Activated T-helper 9 cell treated with anti-CD3 and anti-CD28 coated beads, Interleukin-2, amount 50 U/mL, for 16 hours (primary cell): ENCODE measurements at places on chromosomes 16 and 17.

- DNase-seq, result peak; percentile 56
Observed at GRCh38 chr17:8954339-8954738, 11.2 kb downstream of the PIK3R5 start.

DNA sequence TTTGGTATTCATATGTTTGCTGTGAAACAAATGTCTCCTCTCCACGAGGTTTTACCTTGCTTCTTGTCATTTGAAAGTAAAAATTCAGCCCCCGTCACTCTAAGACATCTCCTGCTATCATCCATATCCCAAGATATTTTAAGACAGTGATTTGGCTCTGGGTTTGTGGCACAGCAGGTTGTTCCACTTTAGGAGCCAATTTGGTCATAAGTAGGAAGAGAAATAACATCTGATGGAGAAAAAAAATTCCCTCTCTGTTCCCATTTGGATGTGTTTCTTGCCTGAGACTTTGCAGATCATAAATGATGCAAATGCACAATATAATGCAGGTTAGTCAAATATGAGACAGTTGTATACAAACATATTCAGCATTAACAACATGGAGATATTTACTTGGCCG lies 309.5 kb downstream of the CDH8 start:
- DNase-seq, result no peak

GRCh38 chr17:40720899-40721298 lies 17.3 kb upstream of the KRT24 start:
- no peak for DNase-seq

DNA sequence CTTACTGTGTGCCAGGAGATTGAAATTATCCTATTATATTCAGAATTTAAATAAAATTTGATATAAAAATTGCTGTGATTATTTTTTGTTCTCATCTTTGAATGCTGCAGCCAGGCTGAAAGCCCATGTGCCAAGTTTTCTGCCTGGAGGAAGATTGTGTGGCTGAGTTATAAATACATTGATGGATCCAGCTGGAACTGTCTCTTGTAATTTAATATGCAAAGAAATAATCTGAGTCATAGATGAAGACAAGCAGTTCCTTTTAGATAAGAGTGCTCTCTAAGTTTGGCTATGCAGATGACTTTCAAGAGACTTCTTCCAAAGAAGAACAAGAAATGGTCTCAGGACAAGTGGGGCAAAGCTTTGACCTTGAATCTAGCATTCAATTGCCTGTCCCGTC lies 871.0 kb downstream of the CDH11 start:
- DNase-seq, result no peak

DNA sequence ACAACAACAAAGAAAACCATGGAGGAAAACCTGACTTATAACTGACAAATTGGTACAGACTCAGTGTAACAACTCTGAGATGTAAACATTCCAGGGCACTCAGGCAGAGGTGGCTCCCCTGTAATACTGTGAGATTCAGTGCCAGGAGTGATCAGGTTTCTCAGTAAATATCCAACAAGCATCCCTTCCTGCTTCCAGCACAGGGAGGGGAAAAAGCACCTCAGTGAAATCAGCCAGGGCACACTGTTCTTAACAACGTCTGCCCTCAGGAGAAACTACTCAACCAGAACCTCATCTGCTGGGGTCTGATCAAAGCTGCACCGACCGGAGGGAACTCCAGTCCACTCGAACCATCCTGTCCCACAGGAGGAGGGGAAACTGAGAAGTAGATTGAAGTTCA lies 52.3 kb downstream of the AMFR start:
- no peak for DNase-seq

DNA sequence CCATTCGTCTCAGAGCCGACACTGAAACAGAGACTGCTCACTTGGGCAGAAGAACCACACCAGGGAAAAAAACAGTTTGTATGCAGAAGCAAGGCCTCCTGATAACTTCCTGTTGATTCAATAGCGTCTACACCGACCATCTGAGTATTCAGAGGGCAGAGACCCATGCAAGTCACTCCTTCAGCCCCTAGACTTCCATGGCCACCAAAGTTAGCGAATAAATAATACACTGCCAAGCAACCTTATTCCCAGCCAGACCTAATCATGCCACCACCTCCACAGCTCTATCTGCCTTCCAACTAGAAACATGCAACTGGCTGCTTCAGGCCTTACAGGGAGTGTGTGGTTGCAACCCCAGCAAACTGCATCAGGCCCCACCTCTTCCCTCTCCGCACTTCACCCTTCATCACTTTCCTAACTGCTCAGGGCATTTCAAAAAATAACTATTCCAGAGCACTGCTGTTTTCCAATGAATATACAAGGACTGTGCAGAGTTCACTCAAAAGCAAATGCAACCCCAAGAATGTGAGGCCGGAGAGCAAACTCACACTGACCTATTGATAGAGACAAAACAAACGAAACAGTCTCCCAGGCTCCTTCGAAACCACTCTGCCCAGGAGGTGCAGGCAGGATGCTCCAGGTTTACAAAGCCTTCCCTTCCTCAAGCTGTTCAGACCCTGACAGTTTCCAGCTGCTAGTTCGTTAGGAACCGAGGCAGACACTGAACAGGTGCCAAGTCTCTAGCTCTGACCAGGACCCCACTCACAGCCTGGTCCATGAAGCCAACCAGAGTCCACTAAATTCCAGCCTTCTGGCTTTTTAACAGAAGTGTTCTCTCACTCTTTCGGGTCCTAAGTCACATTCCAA lies 3.6 kb downstream of the USP7 start:
- no peak for DNase-seq

DNA sequence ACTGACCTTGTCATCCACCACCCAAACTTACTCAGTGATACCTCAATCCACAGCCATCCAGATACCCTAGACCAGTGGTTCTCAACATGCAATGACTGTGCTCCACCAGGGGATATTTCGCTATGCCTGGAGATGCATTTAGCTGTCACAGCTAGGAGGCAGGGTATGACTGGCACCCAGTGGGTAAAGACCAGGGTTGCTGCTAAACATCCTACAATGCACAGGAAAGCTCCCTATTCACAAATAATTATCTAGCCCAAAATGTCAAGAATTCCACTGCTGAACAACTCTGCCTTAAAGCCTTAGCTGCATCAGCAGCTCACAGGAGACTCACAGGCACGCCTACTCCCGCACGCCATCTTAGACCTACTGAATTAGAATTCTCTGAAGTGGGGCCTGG lies 212.6 kb downstream of the GRIN2A start:
- DNase-seq, result no peak

DNA sequence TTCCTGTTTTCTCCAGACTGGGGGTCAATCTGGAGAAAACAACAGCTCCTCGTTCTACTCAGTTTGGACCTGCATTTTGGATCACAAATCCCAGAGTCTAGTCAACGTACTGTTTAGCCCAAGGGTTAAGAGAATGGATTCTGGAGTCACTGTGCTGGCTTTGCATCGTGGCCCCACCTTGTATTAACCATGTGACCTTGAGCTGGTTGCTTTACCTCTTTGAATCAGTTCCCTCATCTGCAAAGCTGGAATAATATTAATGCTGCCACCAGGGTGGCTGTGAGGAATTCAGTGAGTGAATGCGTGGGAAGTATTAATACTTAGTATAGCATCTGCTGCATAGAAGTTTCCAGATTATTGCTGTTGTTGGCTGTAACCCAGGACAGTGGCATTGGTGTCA lies 11.3 kb upstream of the DHRS7C start:
- DNase-seq, result no peak

DNA sequence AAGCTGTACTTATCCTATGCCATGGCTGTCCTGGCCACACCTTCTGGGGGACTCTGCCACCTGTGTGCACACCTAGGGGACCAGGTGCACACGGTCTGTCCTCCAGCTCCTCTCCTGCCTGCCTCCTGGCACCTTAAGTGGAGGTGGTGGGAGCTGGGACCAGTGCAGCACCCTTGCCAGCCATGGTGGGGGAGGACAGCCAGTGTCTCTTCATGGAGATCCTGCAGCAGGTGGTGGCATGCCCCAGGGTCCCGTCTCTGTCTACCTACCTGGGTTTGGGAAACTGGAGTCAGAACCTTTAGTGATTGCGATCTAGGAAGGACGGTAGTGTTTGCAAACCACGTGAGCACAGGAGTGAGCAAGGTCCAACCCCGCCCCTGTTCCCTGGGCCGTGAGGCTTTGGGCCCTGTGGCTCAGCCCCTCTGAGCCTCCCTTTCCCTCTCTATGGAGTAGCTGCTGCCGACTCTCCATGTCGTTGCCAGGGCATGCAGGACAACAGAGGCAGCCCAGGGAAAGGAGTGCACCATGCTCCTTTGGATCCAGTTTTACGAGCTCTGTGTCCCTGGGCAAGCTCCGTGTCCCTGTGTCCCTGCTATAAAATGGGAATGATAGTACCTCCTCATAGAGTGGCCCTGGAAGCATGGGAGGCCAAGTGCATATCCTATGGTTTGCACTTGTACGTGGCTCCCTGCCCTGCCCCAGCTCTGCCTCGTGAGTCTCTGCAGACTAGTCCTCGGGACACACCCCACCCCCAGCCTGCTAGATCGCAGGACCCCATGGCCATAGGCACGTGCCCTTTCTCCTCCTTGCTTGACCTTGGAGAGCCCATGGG lies 7.1 kb downstream of the ADGRG1 start:
- DNase-seq, result no peak

- no peak for DNase-seq
Observed at GRCh38 chr17:7219229-7219811, 316 bp downstream of the DLG4 start.

DNA sequence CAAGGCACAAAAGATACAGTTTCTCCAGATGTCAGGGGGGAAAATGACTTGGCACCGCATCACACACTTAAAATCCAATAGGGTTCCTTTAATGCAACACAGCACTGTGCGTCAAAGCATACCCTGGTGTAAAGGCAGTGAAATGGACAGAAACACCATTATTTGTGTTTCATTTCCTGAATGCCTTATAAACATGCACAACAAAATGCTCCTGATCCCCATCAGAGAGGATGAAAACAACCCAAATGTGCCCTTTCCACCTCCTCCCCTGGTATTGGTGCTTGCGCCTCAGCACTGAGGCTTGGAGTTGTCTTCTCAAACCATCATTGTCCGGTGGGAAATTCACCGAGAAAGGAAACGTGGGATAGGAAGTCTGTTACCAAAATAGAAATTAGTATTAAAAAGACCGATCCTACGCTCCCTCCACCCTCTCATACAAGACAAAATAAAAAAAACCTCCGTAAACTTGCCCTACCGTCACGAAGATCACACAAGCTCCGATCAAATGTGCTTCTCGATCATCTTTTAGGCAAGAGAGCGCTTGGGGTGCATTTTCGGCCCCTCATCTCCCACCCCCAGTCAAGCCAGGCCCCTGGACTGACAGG lies 722 bp downstream of the CDC27 start:
- no peak for DNase-seq

DNA sequence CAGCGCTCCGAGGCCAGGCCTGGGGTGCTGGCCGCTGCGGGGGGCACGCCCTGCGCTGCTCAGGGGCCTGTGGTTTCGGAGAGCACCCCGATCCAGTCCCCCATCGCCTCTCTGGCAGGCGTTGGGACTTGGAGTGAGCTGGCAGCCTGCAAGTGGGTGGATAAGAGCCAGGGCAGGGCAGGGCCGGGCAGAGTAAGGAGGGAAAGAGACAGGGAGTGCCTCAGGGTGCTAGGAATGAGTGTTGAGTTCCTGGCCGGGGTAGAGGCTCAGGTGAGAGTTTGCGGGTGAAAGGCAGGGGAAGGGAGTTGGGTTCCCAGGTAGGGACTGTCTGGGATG lies 1.3 kb downstream of the CDH13 start:
- no peak for DNase-seq

GRCh38 chr16:10868104-10868595 lies 8.9 kb upstream of the CIITA start:
- no peak for DNase-seq

GRCh38 chr17:1304962-1305563 lies 25.6 kb downstream of the TRARG1 start:
- no peak for DNase-seq

GRCh38 chr16:1503110-1503955 lies 10.2 kb downstream of the TELO2 start:
- no peak for DNase-seq
